ENCODE measurements at places on chromosomes 7 and 10.

- DNase-seq, result no peak
These were observed 124.9 kb downstream of the CYP26A1 start for GRCh38 chr10:93198401-93199131.

DNA sequence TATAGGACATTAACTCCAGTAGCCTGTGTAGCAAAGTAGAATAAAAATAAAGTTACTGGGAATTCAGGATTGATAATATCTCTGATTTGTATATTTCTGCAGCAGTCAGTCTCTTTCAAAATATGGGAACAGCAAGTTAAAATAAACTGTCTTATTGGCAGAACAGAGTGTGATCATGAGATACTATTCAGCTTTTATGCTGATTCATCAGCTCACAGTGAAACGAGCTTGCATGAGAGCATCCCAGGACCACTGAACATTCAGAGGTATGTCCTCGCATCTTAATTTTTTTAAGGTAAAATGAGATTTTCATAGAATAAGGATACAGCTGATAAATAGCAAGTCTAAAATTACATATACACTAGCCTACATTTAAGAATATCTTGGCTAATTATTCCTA lies 282.5 kb upstream of the MYO3A start:
- DNase-seq, result no peak

GRCh38 chr10:92734301-92734700 lies 44.5 kb downstream of the HHEX start:
- no peak for DNase-seq

- no peak for DNase-seq
These were observed 19.6 kb upstream of the ADD3 start for GRCh38 chr10:109988212-109988596.

GRCh38 chr10:97726636-97727178 lies 10.2 kb upstream of the ZFYVE27 start:
- DNase-seq, result no peak

DNA sequence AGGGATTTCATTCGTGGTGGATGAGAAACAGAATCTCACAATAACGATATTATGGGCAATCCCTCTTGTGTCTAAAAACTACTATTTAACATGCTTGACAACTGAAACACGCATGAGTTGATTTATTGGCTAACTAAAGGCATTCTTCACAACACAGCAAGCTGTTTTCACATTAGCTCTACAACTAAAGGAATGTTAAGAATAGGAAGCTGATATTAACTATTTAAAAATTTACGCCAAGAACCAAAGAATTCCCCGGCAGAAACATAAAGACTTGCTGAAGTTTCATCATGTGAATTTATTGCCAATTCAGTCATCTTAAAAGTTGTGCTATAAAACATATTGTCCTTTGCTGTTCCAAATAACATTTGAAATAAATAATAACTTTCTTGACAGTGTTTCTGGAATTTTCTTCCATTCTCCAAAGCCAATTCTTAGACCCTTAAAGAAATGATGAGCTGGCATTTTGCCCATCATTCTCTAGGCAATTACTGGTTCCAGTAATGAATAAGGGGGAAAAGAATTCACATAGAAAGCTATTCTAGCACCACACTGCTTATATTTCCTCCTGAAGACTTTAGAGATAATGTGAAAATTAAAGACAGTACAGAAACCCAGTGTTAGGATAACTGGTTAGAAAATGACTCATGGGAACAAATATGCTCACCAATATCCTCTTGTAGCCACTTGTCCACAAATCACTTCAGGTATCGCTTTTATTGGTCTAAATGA lies 233.1 kb downstream of the PARD3 start:
- DNase-seq, result no peak
